ENCODE measurements at places on chromosomes 3 and 15.

- no peak for DNase-seq
Measured at GRCh38 chr3:128547368-128547987, 54.5 kb upstream of the GATA2 start.

DNA sequence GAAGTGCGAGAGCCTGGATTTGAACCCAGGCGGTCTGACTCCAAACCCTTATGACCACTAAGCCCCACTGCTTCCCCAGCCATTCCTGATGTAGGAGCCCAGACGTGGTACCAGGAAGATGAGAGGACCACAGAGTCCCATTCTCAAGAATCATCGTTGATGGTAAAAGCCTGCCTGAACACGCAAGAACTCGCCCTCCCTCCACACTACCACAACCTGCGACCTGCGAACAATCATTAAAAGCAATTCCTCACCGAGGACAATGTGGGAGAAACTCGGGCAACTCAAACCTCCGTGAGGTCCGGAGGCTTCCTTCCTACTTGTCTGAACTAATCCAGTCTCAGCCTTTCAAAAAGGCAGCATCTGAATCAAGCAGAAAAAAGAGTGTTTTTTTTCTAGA, 10.3 kb downstream of the MAGI1 start:
- no peak for DNase-seq

- no peak for DNase-seq
Measured at GRCh38 chr3:175612487-175613196, 753.5 kb downstream of the NAALADL2 start.

GRCh38 chr15:89975482-89976245, 25.5 kb upstream of the ZNF710 start:
- no peak for DNase-seq

- no peak for DNase-seq
Measured at GRCh38 chr3:8325306-8325705, 176.3 kb upstream of the LMCD1 start.

DNA sequence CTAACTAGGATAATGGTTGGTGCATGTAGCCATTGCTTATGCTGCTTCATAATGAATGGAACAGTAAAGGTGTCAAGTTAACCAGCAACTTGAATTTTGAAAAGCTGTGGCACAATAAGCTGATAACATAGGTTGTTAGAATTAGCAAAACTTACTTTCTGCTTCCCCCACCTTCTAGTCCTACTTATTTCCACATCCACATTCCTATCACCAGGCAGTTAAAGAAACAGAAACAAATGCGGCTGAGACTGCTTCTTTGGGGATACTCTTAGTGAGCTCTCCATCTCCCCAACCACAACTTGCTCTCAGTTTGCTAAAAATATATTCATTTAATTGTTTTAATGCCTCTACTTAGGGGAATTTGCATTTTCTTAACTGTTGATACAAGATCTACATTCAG, 215.1 kb downstream of the TIGIT start:
- no peak for DNase-seq

- no peak for DNase-seq
Measured at GRCh38 chr15:83205725-83206324, 1.8 kb downstream of the HDGFL3 start.

DNA sequence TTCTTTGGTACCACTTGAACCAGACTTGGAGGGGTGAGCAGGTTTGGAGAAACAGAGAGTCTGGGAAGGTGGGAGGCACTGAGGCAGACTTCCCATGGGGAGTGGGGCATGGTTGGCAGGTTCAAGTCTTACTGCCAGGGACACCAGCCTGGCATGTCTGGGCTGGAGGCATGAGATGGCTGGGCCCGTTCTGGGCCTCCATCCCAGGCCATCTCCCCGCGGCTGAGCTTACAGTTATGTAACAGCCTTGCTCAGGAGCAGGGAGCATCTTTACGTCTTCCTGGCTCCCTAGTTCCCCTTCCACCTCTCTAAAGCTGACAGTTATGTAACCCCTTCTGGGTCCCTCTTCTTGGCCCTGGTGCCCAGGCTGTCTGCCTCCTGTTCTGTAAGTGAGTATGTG, 12.4 kb downstream of the VIPR1 start:
- no peak for DNase-seq

GRCh38 chr3:66492071-66492470, 8.8 kb downstream of the LRIG1 start:
- DNase-seq: no peak

DNA sequence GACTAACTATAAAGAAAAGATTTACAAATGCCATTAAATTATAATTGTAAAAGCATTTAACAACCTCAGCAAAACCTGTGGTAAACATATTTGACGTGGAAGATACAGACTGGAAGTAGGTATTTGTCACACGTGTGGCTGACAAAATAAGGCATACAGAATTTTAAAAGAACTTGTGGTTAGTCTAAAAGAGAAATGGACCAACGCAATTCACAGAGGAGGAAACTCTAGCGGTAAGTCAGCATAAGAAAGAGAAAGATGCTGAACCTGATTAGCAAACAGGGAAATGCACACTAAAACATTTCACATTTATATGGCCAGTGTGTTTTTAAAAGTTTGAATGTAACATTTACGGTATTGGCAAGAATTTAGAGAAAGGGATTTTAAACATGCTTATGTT, 35.3 kb downstream of the KCNH8 start:
- no peak for DNase-seq

- DNase-seq: no peak
Measured at GRCh38 chr3:126152458-126152857, 27.9 kb downstream of the ALDH1L1 start.

- DNase-seq: no peak
Measured at GRCh38 chr3:26964836-26965235, 342.3 kb downstream of the LRRC3B start.

DNA sequence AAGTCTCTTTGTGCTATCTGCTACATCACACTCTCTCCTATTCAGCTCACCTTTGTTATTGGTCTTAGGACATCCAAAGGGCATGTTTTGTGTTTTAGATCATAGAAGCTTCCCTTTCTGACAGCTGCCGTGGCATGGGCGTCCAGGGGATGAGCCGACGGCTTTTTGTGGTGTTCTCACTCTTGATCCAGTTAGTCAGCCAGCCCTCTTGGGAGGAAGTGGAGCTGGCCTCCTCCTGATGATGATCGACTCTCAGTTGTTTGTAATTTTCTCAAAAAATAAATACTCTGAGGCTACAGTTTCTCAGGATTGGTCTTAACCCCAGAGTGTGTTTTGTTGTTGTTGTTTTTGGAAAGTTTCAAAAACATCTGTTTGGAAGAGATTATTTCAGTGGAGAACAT, 34.4 kb downstream of the BOC start:
- no peak for DNase-seq

DNA sequence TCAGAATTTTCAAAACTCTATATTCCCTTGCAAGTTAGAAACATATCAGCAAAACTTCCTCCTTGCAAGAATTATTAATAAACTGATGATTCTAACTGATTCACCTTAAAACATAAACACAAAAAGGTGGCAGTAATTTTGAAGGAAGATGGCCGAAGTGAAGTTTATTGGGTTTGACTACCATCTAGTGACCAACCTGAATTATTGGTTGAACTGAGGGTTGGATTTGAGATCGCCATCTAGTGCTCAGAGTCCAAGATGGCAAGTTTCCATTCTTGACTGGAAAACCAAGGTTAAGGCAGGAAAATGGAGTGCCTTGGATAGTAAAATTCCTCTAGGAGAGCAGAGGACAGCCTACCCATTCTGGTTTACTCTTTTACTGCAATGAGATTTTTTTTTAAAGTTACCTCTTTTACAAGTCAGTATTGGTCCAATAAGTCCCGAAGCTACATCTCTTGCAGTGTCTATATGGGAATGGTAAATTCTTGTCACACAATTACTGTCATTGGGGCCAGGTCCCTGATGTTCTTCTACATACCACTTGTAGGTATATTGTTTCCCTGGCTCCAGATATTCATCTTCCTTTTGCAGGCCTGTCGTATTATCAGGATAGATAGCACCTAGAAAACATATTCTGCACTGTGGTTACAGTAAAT, 51.6 kb upstream of the CP start:
- peak; percentile 34 for DNase-seq

GRCh38 chr15:34292621-34293020, 45.0 kb downstream of the SLC12A6 start:
- no peak for DNase-seq

DNA sequence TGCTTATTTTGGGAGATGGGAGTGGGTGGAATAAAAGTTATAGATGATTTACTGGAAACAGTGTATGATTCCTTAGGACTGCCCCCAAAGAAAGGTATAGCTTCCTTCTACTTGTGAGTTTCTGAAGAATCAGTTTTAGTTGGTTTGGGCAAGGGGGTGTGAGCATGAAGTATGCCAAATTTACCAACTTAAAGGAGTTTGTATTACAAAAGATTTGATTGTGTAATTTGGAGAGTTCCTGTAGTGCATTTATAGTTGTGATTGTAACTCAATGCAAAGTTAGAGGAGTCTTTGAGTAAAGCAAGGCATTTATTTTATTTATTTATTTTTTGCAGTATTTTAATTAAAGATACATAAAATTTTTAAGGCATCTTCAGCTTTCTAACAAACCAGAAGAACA, 42.8 kb downstream of the TSC22D2 start:
- no peak for DNase-seq

DNA sequence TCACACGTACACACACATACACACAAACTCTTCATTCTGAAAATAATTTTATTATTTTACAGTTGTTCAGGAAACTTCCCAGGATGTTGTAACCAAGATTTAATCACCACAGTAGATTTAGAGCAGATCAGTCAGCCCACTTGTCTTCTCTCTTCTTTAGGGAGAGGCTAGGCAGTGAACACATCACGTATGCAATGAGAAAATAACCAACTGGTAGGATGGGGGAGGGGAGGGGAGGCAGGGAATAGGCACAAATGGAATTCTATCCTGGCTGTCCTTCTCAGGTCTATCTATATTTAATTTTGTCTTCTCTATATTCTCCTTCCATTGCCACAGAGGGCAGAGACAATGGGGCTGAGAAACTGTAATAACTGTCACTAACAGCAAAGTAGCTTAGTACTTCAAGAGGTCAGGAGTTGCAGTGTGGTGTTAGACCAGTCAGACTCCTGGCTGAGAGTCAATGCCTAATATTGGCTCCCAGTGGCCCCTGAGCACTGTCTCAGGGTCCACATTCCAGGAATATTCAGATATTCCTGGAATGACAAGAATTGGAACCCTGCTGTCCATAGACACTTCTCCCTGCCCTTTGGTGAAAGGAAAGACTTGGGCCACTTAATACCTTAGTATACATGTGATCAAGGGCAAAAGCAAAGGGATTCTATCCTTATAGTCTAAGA, 2.6 kb upstream of the HCLS1 start:
- DNase-seq: no peak

- no peak for DNase-seq
Measured at GRCh38 chr3:52694528-52695189, 8.8 kb downstream of the GNL3 start.

DNA sequence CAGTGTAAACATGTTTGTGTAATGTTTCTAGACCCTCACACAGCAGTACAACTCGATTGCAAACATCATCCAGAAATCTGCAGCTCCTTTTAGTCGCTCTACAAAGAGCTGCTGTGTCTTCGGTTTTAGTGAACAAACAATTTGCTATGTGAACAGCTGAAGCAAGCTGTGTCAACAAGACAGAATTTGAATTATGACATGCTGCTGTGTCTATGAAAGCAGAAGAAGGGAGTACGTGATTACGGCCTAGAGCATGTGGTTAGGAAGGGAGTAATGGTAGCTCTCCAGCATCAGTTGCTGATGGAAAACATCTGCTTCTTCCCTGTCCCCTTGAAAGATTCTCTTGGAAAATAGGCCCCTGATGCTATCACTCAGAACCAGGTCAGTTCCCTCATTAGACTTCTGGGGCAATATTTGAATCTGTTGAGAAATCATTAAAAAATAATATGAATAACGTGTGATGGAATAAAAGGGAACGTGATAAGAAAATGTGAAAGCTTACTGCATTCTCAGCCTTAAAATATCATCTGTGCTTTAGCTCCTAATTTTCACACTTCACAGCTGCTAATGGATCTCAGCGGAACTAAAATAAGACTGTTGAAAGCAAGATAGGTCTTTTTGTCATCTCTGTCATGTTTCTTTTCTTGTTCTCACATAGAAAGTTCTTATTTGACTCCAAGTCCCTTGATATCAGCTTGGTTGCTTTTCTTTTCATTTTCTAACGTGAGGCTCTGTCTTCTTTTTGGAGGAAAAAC, 891.5 kb downstream of the ROBO2 start:
- DNase-seq: no peak

GRCh38 chr15:43550527-43551363, 33.3 kb downstream of the MAP1A start:
- no peak for DNase-seq

DNA sequence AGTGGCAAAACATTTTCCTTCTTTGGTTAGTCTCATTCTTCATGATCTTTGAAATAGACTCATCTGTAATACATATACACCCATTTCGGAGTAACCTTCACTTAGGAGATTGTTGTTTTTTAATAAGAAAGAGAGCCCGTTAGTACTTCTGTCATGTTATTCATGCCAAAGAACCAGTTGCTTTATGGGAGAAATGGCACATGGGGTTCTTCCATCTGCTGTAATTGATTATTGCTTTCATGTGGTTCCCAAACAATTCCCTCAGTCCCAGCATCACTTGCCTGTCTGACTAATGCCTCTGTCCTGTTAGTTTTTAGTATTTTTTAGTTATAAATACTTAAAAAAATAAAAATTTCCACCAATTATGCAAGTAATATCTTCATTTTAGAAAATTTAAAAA, 33.8 kb upstream of the FAH start:
- no peak for DNase-seq

GRCh38 chr15:70801109-70801508, 37.8 kb upstream of the UACA start:
- no peak for DNase-seq

- no peak for DNase-seq
Measured at GRCh38 chr15:101445562-101446517, 43.7 kb downstream of the PCSK6 start.

GRCh38 chr3:118813472-118813871, 221.2 kb downstream of the IGSF11 start:
- no peak for DNase-seq

DNA sequence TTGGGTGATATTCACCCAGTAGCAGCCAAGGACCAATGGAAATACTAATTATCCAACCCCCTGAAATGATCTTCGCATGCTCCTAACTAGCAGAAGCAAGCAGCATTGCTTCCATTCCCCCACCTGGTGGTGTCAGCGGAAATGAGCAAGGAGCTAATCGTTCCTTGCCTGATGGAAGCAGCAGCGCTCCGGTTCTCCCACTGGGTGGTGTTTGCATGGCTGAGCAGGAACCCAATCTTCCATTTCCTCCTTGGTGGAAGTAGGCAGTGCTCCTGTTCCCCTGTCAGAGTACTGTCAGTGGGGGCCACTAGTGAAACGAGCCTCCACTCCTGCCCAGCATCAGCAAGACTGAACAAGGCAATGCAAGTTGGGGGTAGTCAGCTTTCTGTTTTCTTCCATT, 311.5 kb downstream of the CACNA2D3 start:
- no peak for DNase-seq

DNA sequence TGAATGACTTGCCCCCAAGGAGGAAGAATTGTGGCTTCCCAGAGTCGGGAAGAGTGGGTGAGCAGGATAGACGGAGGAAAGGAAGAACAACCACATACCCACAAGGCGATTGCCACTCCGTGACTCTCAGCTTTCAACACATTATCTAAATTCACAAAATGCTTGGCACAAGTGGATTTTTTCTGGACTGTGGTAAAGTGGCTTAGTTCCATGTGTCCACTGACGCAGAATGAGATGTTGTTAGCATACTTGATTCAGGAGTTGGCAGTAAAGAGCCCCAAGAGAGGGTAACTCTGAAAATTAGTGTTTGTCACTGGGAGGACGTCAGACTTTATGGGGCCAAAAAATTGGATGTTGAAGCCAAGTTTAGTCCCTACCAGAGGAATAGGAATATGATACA, 198.8 kb upstream of the CTNNB1 start:
- no peak for DNase-seq

- no peak for DNase-seq
Measured at GRCh38 chr3:133963657-133964396, 65.9 kb downstream of the SLCO2A1 start.
